ENCODE measurements at places on chromosomes 1 and 21. TPM values are rescaled to one million over a fixed set of nuclear protein-coding genes. Genes with fewer than 3 reads are reported as not detected.

- peaks cover 9% of the 10 kb centered on the region for H3K27me3 ChIP-seq
- H3K36me3 ChIP-seq = no peaks in the 10 kb centered on the region
- no peak for DNase-seq
- no peak overlapping the region for H3K27ac ChIP-seq
- no peak overlapping the region for H3K4me3 ChIP-seq
Observed at GRCh38 chr1:5393146-5393545, 599.1 kb downstream of the NPHP4 start.

DNA sequence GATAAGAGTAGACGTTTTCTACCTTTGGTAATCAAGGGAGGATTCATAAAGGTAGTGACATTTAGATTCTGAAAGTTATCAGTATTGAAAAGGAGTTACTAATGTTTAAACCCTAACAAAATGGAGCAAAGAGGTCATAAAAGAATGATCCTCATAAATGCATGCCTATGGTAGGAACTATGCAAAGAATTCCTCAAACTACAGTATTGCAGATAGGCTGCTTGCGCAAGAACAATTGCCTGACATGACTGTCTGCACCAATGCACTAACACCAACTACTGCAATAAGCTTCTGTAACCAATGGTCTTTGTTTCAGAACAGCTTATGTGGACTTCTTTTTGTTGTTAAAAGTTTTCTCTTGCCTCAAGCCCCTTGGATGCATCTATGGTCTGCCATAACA, 597.3 kb upstream of the ADGRL4 start:
- H3K4me3 ChIP-seq = no peak overlapping the region
- peaks cover 6% of the 10 kb centered on the region for H3K4me1 ChIP-seq
- H3K27ac ChIP-seq = no peak overlapping the region
- no peaks in the 10 kb centered on the region for H3K27me3 ChIP-seq
- peak; percentile 44 for DNase-seq
- H3K36me3 ChIP-seq = no peaks in the 10 kb centered on the region

- no peaks in the 10 kb centered on the region for H3K27me3 ChIP-seq
- peaks cover 9% of the 10 kb centered on the region for H3K4me1 ChIP-seq
- no peaks in the 10 kb centered on the region for H3K36me3 ChIP-seq
Observed at GRCh38 chr1:245160741-245161400, 6.1 kb downstream of the KIF26B start.

- no peak overlapping the region for H3K27ac ChIP-seq
- H3K27me3 ChIP-seq = no peaks in the 10 kb centered on the region
- DNase-seq = no peak
- H3K36me3 ChIP-seq = no peaks in the 10 kb centered on the region
- H3K4me3 ChIP-seq = no peak overlapping the region
Observed at GRCh38 chr1:180173451-180173850, 18.8 kb downstream of the QSOX1 start.

- H3K27ac ChIP-seq = no peak overlapping the region
- H3K27me3 ChIP-seq = no peaks in the 10 kb centered on the region
- peaks cover 7% of the 10 kb centered on the region for H3K4me1 ChIP-seq
Observed at GRCh38 chr1:183589874-183590243, 400 bp downstream of the NCF2 start.

DNA sequence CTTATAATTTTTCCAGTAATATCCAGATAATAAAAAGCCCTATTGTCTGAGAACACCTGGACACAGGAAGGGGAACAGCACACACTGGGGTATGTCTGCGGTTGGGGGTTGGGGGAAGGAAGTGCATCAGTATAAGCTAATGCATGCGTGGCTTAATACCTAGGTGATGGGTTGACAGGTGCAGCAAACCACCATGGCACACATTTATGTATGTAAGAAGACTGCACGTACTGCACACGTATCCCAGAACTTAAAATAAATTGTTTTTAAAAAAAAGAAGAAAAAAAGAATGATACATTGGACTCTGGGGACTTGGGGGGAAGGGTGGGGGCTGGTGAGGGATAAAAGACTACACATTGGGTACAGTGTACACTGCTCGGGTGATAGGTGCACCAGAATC, 144.9 kb upstream of the C1orf174 start:
- no peaks in the 10 kb centered on the region for H3K4me1 ChIP-seq
- no peak overlapping the region for H3K4me3 ChIP-seq
- DNase-seq = no peak
- no peaks in the 10 kb centered on the region for H3K27me3 ChIP-seq
- H3K36me3 ChIP-seq = no peaks in the 10 kb centered on the region

DNA sequence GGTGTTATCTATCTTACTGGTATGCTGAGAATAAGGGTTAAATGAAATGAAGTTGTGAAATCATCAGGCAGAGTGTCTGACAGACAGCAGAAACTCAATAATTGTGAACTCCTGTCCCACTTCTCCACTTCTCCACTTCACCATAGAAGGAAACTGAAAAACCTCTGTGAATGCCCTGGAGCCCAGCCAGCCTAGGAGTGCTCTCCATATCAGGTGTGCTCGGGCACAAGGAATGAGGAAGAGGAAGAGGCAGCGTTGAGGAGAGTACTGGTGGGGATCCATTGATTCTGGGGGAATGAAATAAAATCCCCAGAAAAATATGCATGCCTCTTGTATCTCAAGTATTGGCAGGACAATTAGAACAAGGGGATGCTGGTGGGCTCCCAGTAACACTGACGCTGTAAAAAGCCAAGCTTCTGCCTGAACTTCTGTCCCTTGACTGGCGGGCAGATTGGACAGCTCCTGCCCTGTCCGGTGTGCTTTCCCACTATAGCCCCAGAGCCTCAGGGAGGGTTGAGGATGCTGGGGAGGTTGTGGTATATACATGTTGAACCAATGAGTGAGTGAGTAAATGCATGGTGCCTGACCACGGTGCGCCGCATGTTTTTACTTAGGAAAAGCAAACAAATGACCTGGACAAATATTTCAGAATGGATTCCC, 47.7 kb downstream of the NMNAT2 start:
- no peak for DNase-seq
- no peak overlapping the region for H3K4me3 ChIP-seq
- no peaks in the 10 kb centered on the region for H3K4me1 ChIP-seq
- H3K27me3 ChIP-seq = no peaks in the 10 kb centered on the region

The VWA5B1 gene
- 0.24 TPM for total RNA-seq

The RIPK4 gene
- total RNA-seq = 32.8 TPM

The LCE4A gene
- total RNA-seq = not detected

Data from hepatocyte (in vitro differentiated cells).